ENCODE measurements at places on chromosomes 6 and 20.

DNA sequence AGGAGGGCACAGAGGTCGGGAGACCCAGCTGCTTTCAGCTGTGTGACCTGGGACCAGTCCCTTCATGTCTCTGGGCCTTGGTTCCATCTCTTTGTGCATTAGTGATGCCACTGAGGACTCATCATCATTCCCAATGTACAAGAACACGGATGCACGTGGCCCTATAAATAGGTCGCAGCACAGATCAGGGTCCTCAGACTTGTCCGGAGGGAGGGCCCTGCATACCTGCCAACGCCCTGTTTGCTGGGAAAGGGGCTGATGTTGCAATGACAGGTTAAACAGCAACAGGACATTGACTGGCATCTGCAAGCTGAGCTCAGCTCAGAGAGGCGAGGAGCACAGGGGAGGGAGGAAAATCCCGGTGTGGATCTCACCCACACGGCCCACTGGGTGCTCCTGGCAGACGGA lies 21.8 kb downstream of the TGM2 start:
- no peak for ATAC-seq

- no peak for ATAC-seq
These were observed 696.7 kb downstream of the C6orf118 start for GRCh38 chr6:164612751-164613150.

DNA sequence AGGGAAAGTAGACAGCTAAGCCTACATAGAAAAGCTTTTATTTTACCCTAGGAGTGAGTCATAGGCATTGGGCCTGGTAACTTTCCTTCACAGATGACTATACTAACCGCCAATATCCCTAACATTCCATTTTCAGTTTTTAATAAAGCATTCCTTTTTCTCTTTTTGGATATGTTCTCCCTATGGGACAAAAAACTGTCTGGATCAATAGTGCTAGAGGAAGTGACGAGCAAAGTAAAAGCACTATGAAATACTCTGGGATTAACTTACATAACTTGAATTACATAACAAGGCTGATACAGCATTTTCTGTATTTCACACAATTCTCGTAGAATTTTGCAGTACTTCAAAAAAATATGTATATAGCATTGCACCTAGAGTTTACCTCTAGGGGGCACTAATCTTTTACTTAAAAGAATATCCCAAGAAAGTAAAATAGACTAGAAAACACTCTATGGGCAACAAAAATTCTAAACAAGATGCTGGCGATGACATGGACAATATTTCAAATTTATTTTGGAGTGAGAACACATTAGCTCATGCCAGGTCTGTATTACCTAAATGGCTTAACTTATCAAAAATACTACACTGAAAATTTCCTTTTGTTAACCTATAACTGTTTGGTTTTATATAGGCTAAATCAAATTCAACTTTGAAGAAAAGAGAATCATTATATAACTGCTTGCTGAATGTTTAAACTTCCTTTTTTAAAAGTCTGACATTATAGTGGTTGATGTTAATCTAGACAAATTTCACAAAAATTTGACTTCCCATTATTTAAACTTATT lies 66.3 kb upstream of the DST start:
- no peak for ATAC-seq

DNA sequence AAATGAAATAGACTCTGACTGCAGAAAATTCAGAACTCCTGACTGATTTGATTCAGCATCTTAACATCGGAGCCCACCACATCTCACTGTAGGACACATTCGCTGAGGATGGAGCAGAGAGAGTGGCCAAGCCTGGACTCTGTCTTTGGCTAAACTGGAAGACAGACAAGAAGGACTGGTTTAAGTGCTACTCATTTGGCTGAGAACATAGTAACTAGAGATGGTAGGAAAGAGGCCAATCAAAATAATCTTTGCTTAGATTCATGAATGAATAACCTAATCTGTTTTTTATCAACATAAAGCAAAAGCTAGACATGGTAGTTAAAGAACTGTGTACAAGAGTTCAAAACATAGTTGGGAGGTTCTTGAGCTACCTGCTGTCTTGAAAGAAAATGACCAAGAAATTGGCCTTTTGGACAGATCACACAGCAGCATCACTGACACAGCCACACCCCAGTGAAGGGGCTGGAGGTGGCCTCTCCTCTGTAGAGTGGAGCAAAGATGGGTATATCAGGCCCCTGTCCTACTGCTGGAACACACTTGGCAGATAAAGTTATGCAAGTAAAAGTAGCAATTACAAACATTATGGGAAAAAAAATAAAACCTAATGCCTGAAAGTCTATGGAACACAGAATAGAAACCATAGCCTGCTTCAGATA lies 87.1 kb upstream of the NT5E start:
- ATAC-seq, result no peak

- ATAC-seq, result no peak
These were observed 10.2 kb upstream of the SRPK1 start for GRCh38 chr6:35931120-35931561.

DNA sequence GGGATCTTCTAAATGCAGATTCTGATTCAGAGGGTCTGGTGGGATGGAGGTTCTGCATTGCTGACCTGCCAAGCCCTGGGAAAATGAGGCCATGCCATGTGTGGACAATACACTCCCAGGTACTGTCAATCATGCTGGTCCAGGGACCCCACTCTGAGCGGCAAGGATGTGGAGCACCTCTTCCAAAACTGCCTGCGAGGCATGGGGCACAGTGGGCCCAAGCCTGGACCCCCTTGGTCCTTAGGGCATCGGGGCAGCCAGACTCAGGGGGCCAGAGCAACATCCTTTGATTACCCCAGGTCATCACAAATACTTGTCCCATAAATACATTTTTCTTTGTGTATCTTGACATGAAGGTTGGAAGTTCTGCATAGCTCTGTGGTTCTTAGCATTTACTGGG lies 76.8 kb upstream of the NXT1 start:
- no peak for ATAC-seq

GRCh38 chr20:44072384-44072783 lies 114.6 kb downstream of the JPH2 start:
- no peak for ATAC-seq

Data from activated CD4-positive, CD25-positive, alpha-beta regulatory T cell treated with anti-CD3 and anti-CD28 coated beads, Interleukin-2, amount 50 U/mL, for 24 hours (primary cell).